Left kidney (tissue), 8 donors: ENCODE measurements at places on chromosomes 16 and 17.
A peak's percentile ranks its signal among the peaks of the same experiment; 100 is the strongest.

GRCh38 chr16:35741546-35741945 is 2282.1 kb downstream of the TP53TG3F start:
- no peak for DNase-seq

- no peak for DNase-seq
Measured at GRCh38 chr16:89507214-89507833, 879 bp upstream of the SPG7 start.

DNA sequence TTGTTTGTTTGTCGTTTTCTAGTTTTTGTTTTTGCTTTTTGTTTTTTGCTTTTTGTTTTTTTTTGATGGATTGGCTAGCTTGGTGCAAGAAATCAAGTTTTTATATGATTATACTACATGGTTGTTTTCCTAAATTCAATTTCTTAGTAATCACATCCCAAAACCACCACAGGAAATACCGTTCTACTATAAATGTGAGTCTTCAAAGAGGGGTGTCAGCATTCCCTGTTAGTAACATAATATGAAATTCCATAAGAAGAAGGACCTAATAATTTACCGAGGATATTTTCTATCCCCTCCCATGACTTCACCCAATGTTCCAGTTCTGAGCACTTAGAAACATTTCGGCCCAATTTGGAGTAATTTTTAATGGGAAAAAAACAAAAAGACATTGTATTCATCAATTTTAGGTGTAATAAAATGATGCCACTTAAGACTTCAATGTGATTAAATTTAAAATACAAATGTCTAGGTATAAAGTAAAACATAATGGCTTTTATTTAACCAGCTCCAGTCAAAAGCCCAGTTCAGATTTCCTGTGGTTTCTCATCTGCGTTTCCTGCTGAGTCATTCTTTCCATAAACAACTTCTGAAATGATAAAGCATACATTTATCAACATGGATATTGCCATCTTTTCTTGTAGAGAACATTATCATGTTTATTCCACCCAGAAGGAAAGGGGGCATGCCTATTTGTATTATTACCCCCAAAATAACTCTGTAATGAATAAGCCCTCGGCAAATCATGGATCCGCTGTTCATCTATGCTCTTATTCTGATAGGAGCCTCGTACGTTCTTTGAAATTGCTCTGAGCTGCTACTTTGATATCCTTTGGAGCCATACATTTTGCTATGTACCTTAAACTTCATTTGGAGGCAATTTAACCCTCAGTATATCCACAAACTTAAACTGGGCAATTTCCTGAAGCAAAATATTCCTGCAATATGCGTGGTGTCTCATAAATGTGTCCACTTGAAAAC is 28.1 kb downstream of the HSBP1 start:
- DNase-seq = no peak

- peak; percentile 57 for DNase-seq
Measured at GRCh38 chr17:3944485-3945388, 19.5 kb downstream of the ATP2A3 start.

- peak; percentile 61 for DNase-seq
Measured at GRCh38 chr17:34613064-34614019, 34.0 kb downstream of the TMEM132E start.

- peak; percentile 92 for DNase-seq
Measured at GRCh38 chr17:75113798-75114551, 4.2 kb downstream of the ARMC7 start.

- no peak for DNase-seq
Measured at GRCh38 chr17:61248399-61248798, 151.2 kb upstream of the TBX2 start.

- DNase-seq = no peak
Measured at GRCh38 chr16:48161906-48162305, 6.1 kb upstream of the ABCC12 start.
